ENCODE measurements at places on chromosomes 1 and 21.

DNA sequence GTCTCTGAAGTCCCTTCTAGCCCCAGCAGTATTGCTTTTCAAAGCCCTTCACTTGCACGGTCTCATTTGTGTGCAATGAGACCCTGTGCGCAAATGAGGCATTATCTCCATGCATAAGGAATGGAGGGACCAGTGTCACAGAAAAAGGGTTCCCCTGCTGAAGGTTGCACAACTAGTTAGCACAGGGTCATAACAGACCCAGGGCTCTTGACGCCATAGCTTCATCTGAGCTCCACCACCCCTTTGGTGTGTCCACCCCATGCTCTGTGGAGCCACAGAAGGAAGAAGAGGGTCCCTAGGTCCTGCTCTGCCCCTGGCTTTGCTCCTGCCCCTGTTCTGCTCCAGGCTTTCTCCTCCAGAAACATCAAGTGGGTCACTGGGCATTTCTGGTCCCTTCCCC lies 12.6 kb downstream of the SH2D2A start:
- no peak for DNase-seq

DNA sequence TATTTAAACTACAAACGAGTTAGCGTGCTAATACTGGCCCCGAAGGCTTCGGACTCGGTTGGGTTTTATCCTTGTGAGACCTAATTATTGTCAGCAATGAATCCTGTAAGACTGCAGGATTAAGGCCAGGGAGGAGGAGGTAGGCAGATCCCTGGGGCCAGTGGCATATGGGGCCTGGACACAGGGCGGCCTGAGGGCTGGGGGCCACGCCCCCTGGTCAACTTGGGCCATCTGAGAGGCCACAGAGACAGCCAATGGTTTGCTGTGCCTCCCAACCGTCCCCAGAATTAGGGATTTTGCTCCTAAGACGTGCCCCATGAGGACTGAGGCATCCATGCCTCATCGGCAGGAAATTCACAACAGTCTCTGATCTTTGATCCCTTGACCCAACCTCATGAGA lies 31.1 kb upstream of the DISP3 start:
- DNase-seq, result no peak

DNA sequence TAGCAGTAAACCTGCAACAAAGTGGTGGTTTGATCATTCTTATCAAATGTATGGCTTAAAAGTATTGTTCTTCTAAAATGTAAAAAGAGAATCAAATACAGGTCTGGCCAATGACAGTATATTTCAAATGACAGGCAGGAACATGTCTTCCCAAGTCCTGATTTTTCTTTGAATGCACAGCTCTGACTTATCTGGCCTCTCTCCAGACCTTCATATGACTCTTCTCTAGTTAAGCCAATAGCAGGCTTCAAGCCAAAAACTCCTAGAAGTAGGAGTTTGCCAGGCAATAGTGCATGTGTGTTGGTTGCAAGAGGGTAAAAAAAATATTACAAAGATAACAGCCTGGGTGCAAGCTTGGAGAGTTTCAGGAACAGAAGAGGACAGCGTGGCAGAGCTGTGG lies 345.5 kb downstream of the SMYD3 start:
- no peak for DNase-seq

DNA sequence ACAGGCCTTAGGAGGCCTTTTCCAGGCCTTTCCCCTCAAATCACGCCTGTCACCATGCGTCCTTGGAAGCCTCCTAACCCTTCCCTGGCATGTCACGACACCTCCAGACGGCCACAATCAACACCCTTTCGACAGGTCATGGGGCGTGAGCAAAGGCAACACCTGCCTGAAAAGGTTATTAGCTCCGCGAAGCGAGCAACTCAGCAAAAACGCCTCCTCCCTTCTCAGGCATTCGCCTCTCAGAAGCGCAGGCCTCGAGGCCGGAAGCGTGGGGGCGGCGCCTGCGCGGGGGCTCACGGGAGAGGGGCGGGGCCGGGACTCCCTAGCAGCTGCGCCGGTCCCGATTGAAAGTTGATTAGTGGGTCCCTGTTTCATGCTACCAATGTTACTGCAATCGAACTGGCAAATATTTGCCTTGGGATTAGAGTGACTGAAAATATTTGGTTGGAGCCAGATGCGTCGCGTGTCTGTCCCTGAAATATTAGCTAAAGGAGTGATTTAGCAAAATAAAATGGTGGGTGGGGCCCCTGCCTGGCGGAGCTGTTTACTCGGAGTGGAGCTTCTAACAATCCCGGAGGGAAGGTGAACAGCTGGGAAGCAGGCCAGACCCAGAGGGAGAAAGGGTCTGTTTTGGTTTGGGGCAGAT lies 44.9 kb downstream of the GFI1 start:
- DNase-seq, result no peak

DNA sequence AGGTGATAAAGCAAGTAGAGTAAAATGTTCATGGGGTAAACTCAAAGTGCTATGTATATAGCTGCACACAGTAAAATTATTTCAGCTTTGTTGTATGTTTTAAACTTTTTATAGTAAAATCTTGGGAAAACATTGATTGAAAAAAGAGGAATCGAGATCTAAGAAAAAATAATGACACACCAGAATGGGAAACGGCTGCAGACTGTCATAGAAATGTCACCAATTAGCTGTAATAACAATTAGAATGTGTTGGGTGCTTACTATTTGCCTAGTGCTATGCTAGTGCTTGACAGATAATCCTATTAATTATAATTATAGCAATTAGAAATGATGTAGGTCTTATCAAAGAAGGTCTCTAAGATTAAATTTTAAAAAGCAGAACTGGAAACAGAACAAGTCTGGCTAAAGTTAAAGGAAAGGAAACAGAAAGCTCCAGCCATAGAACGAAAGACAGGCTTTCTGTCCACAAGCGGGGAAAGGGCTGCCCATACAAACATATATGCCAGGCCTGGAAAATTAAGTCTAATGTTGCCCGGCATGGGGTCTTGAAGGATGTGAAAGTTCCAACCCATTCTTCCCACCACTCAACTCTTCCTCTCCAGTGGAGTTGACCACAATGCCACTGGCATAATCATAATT lies 5.0 kb downstream of the PCNX2 start:
- DNase-seq, result no peak

GRCh38 chr1:161350671-161351070 lies 17.0 kb downstream of the CFAP126 start:
- DNase-seq, result peak; percentile 7

- no peak for DNase-seq
Observed at GRCh38 chr1:151918156-151918555, 8.8 kb upstream of the THEM4 start.

DNA sequence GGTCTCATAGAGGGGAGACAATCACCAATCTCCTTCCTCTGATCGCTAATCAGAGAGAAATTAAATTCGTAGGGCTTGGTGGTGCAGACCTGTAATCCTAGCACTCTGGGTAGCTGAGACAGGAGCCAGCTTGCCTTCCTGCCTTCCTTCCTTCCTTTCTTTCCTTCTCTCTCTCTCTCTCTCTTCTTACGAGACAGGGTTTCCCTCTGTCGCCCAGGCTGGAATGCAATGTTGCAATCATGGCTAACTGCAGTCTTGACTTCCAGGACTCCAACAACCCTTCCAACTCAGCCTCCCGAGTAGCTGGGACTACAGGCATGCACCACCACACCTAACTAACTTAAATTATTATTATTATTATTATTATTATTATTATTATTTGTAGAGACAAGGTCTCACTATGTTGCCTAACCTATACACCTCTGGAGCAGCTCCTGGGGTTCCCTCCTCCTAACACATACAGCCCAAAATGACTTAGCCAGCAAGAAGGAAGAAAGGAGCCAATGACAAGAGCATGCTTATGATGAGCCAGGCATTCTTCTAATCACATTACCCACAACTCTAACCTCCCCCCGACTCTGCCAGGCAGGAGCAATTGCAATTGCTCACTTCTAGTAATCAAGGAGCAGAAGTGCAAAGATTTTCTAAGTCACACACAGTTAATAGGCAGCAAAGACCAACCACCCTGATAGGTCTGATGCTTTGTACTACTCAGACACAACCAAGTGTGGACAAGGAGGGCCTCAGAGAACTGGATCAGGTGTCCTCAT lies 105.4 kb upstream of the F3 start:
- DNase-seq, result no peak

- DNase-seq, result peak; percentile 21
Observed at GRCh38 chr1:10074059-10074851, 41.5 kb downstream of the UBE4B start.

DNA sequence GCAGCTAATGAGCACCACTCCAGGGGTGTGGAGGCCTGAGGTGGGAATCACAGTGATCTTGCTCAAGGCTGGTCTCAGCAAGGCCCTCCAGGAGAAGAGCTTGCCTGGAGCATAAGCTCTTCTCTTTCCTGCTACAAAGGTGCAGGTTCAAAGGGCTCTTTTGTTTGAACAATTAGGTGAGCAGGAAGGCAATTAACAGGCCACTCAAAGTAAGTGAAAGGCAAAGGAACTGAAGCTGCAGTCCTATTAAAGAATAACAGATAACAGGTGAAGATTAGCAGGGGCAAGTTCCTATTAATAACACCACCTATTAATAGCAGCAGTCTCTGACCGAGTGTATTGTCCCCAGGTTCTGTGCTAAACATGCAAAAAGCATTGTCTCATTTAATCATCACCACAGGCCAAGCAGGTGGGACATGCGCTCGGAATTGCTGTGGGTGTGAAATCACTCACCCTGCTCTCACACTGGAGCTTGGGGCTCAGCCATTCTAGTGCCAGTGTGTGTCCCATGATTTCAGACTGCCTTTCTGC lies 113.8 kb downstream of the RHOU start:
- no peak for DNase-seq

- DNase-seq, result no peak
Observed at GRCh38 chr1:184069675-184070074, 18.1 kb downstream of the TSEN15 start.

DNA sequence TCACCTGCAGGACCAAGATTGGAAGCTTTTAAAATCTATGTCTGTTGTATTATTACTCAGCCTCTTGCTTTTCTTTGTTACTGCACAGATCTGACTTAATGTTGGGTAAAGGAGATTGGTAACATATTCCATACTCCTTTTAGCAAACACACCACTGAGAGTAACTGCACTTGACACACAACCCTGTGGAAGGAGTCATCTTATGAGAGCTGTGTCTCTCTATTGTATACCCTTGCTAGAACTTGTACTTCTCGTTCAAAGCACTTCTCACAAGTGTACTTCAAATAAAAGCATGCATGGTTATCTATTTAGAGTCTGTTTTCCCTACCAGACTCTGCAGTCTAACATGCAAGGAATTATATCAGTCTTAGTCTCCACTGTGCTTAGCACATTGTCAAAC lies 813.4 kb downstream of the ADGRL2 start:
- DNase-seq, result no peak

GRCh38 chr1:243345205-243345604 lies 89.4 kb downstream of the SDCCAG8 start:
- no peak for DNase-seq

Measured in bone marrow (tissue), 2 donors.